CD4-positive, alpha-beta T cell (primary cell): ENCODE measurements at places on chromosomes 1 and 21.
A peak's percentile ranks its signal among the peaks of the same experiment; 100 is the strongest.

- no peak for DNase-seq
Observed at GRCh38 chr1:119966020-119966419, 69.7 kb upstream of the ADAM30 start.

DNA sequence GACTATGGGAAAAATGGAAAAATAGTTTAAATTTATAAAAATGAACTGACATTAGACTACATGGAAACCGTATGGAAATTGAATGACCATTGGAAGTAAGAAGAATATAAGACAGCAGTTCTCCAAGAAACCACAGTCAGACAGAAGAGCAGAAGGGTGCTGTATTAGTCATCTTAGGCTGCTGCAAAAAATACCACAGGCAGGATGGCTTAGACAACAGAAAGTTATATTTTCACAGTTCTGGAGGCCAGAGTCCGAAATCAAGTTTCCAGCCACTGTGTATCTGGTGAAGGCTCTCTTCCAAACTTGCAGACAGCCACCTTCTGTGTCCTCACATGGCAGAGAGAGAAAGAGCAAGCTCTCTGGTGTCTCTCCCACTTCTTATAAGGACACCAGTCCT lies 175.2 kb downstream of the DSCAM start:
- DNase-seq = no peak

- DNase-seq = no peak
Observed at GRCh38 chr1:178503849-178504248, 7.1 kb upstream of the CLEC20A start.

DNA sequence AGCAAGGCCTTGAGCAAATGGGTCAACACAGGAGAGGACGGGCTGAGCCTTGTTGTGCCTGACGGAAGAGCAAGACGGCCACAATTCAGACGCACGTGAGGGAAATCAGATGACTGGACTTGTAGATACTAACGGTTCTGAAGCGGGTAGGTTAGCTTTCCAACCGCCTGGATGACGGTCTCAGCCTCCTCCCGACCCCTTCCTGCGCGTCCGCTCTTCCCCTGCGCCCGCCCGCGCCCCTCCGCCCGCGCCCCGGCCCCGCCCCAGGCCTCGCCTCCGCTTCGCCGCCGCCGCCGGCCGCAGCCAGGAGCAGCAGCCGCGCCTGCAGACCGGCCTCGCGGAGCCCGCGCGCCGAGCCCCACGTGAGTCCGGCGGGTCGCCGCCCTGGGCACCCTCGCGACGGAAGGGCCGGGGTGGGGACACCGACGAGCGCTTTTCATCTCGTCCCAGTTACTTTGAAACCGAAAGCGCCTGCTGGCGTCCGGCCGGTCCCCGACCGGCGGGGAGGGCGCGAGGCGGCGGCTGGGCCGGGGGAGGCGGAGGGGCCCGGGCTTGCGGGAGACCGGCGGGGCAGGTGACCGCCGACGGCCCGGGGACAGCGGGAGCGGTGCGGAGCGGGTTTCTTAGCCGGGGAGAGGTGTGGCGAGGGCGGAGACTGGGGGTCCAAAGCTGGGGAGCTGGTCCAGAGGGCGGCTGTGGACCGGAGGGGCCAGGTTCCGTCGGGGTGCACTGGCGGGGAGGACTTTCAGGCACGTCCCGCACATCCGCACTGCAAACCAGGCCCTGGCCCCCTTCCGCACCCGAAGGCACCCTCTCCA lies at the start of gene TRAF5:
Gene TRAF5 (plus strand): TSS at position 306 of the 818 bp plus-strand sequence. CDS start 26,407 bp downstream, outside the sequence.
- DNase-seq = no peak

DNA sequence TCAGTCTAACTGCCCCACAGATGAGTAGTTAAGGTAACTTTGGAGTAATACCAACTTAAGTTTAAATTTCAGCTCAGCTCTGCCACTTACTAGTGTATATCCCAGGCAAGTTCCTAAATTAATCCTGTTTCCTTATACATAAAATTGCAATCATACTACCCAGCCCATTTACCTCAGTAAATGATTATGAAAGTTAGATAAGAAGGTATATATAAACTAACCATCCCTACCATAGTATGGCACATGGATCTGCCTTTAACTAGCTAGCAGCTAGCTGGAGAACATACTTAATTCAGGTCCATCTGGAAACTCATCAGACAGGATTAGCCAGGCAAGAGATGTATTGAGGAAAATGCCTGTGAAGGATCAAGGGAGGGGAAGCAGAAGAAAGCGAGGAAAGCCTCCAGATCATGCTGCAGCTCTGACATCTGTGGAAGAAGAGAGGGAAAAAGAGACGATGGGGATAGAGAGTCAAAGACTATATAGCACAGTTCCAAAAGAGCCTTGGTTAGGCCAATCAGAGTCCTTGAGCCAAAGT lies 8.0 kb upstream of the JAK1 start:
- no peak for DNase-seq

GRCh38 chr1:76147917-76148316 lies 73.4 kb downstream of the ST6GALNAC3 start:
- DNase-seq = no peak

- DNase-seq = no peak
Observed at GRCh38 chr1:160652924-160653619, 6.2 kb upstream of the SLAMF1 start.

GRCh38 chr1:226700861-226701260 lies 38.2 kb downstream of the ITPKB start:
- no peak for DNase-seq

DNA sequence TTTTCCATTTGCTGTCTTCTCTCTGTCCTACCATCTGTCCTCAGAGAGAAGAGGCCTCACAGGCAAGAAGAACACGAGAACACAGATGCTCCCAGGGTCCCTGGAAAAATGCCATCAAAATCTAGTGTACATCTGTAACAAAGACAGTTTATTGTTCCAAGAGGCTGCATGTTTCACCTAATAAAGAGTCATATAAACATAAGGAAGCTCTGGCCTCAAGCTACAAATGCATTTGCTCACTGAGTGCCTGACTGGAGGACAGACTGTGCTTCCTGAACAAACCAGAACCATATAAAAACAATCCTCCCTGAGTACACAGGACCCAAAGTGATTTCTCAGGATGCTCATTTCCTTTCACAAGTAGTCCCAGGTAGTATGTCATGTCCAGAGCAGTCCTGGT lies 76.3 kb upstream of the SLC44A3 start:
- DNase-seq = no peak

DNA sequence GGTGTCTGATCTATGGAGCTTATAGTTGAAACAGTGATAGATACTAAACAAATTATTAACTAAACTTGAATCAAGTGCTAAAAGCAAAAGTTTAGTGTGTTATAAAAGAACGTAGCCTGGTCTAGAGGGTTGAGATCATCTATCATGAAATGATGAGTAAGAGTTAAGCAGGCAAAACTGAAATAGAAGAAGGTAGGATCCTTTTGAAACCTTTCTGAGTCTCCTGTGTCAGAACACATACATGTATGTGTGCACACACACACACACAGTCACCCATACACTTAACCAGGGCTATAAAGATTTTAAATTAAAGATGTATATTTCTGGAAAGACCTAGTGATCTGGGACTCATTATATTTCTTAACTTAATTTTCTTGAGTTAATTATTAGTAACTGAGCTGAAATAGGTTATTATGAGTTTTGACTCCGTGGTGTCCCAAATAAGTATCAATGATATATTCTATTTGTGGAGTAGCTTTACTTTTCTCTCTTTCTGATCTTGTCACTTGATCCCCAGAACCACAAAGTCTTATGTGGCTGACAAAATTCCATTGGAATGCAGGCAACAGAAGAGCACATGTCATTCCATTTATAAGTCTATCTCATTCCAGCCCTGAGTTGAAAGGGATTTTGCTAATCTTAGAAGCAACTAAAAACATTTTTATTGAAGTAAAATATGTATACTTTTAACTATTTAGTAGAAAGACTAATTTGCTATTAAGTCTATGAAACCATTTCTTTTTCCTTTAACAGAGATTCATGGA lies 70.7 kb downstream of the PRRX1 start:
- no peak for DNase-seq

DNA sequence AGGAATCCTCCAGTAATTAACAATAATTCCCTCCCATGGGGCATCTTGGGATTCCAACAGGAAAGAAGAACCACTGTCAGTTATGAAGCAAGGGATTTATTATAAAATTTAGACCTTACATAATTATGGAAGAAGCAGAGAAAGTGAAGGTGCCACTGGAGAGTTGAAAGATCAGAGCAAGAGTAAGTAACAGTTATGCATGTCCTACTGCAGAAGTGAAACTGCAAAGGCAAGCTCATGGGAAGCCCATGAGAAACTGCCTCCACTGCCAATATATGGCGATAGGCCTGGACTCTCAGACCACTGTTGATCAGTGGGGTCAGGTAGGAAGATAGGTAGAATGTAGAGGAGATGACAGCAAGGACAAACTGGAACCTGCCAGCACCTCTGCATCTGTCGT lies 123.6 kb upstream of the ZNF648 start:
- no peak for DNase-seq

DNA sequence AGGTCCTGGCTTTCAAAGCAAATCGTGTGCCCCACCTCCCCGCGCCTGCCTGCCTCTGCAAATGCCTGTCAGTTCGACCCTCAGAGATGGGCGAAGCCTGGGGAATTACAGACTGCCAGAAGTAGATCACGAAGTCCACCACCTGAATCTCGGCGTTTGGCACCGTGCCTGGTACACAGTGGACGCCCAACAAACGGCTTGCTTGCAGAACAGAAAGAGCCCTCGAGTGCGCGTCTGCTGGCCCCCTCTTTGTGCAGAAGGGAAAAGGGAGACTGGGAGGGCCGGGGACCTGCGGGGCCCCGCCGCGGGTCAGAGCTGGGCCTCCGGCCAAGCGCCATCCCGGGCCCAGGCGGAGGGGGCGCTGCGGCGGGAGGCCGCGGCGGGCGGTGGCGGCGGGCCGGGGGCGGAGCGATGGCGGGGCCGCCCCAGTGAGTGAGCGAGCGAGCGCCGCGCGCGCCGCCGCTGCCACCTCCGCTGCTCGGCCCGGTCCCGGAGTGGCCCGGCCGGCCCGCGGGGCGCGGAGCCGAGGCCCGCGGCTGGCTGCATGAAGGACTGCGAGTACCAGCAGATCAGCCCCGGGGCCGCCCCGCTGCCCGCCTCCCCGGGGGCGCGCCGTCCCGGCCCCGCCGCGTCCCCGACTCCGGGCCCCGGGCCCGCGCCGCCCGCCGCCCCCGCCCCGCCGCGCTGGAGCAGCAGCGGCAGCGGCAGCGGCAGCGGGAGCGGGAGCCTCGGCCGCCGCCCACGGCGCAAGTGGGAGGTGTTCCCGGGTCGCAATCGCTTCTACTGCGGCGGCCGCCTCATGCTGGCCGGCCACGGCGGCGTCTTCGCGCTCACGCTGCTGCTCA lies at the start of gene ZDHHC18:
Gene ZDHHC18 (plus strand): TSS at position 428 of the 845 bp plus-strand sequence. CDS start 117 bp downstream, at position 545.
- DNase-seq = peak; percentile 51

DNA sequence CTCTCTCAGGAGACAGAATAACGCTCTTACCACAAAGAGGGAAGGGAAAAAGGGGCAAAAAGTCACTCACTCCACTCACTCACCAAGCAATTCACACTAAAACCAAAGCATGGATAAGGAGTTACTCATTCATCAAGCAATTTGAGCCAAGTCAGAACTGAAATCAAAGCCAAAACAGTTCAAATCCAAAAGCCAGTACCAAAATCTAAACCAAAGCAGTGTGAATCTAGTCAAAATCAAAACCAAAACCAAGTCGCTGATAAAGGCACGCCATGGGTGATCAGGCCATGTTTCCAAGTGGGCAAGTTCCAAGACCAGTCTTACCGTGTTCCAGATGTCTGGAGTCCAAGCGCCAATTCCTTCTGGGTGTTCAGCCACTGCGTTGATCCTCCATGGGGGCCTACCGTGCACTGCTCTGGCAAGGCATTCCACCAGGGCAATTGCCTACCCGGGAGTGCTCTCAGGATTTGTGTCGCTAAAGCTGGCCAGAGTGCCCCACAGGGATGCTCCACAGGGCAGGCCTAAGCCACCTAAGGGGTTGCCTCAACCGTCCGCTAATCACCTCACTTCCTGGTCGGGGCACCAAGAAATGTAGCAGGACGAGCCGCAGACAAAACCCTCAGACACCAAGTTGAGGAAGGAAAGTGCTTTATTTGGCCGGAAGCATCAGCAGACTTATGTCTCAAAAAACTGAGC lies 142.3 kb downstream of the TRIM33 start:
- no peak for DNase-seq

- DNase-seq = no peak
Observed at GRCh38 chr1:11384170-11384554, 94.8 kb upstream of the DISP3 start.

- DNase-seq = no peak
Observed at GRCh38 chr21:42164818-42165217, 54.1 kb upstream of the ABCG1 start.

DNA sequence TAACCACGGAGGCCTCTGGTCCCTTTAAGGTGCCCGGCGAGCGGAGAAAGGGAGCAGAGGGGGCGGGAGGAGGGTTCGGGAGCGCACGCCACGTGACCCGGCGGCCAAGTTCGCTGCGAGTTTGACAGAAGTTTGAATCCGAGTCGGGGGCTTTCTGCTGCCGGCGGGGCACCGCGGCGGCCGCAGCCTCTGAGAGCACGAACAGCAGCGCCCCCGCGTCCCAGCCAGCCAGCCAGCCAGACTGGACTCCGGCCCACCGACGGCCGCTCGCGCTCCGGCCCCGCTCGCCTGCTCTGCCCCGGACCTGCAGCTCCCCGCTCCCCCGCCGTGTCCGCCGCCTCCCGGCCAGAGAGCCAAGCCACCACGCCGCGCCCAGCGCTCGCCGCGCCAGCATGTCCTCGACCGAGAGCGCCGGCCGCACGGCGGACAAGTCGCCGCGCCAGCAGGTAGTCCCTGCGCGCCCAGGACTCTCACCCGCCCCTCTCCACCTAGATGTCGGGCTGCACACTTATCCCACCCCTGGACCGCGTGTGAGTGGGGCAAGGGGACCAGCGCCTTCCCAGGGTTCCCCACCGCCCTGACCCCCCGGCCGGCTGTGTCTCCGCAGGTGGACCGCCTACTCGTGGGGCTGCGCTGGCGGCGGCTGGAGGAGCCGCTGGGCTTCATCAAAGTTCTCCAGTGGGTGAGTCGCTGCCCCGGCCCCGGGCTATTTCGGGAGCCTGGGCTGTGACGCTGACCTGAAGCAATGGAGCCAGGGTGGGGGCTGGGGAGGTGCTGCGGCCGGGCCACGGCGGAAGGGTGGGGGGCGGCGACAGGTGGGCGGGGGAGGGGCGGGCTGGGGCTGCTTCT lies at the start of gene SYPL2:
Gene SYPL2 (plus strand): TSS at position 95 of the 849 bp plus-strand sequence. CDS start 298 bp downstream, at position 393.
- no peak for DNase-seq

DNA sequence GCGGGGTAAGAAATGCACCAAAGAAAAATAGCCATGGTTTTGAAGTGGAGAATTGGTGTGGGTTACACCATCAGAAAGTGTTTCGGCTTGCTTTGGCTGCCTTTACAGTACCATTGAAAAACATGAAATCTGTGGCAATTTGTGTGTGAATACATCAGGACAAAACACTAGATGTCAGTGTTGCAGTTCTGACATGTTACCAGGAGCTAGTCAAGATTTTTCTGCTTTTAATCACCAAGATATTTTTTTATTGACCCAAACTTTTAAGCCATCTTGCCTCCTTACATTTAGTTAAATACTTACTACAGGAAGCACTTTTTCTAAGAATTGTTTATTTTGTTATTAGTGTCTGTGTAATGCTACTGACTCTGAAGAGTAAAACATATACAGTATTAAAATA lies 14.3 kb downstream of the RRP15 start:
- no peak for DNase-seq

GRCh38 chr1:221680085-221680484 lies 61.8 kb downstream of the DUSP10 start:
- no peak for DNase-seq

GRCh38 chr21:31426235-31426797 lies 82.3 kb upstream of the TIAM1 start:
- DNase-seq = no peak

GRCh38 chr1:110059133-110059863 lies 11.2 kb downstream of the ALX3 start:
- no peak for DNase-seq
